A375 (cell line): ENCODE measurements at places on chromosomes 16 and 17. TPM values are rescaled to one million over a fixed set of nuclear protein-coding genes. Genes with fewer than 3 reads are reported as not detected.

CACNG4 gene
- 0.05 TPM in 1 of 2 replicates, not detected in the other for total RNA-seq

TM4SF5 gene
- not detected in 2 replicates for total RNA-seq

OR4D1 gene
- total RNA-seq: not detected in 2 replicates

MYL4 gene
- total RNA-seq: not detected in 2 replicates

KCNJ12 gene
- total RNA-seq: 1.3 and 1.9 TPM in 2 replicates

ANKS4B gene
- total RNA-seq: not detected in 2 replicates
